ENCODE measurements at places on chromosomes 4 and X. TPM values are rescaled to one million over a fixed set of nuclear protein-coding genes. Genes with fewer than 3 reads are reported as not detected.

GRCh38 chrX:120718969-120719368 is 89.1 kb upstream of the C1GALT1C1 start:
- no peak for DNase-seq

HS3ST1 gene
- 9.8 TPM for total RNA-seq

- DNase-seq: no peak
These were observed 608.4 kb upstream of the PITX2 start for GRCh38 chr4:111231281-111231680.

GAB3 gene
- total RNA-seq: 4.2 TPM

SLC6A8 gene
- 70.3 TPM for total RNA-seq

DNA sequence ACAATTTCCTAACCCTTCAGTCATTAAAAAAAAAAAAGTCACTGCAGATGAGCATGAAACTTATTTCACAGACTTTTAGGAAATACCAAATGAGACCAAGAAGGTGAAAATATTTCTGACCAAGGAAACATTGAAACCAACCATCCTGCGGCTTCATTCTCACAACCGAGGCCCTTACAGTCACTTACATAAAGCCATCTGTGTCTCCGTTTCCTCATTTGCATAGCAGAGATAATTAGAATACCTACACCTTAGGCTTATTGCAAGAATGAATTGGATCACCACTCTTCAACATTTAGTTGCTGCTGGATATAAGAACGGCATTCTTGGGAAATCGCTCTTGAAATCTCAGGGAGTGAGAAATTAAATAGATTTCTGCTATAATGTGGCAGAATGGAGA is 356.2 kb downstream of the HS3ST1 start:
- no peak for DNase-seq

AFF1 gene
- 194 TPM for total RNA-seq

GRCh38 chr4:123597586-123597985 is 201.0 kb downstream of the SPRY1 start:
- no peak for DNase-seq

DNA sequence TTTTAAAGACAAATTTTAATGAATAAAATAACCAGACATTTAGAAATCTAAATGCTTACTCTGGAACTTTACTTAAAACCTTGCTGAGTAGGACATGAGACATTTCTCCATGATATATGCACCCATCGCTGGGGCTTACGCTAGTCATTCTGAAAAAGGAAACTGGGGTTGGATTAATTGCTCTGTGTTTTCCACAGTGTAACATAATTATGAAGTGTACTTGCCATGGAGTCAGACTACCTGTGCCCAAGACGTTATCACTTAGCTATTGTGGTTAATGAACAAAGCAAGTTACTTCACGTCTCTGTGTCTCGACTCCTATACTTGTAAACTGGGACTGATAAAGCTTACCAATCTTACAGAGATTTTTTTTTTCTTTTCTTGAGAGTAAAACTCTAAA is 47.8 kb downstream of the SHISA3 start:
- DNase-seq: no peak

METAP1 gene
- total RNA-seq: 96.5 TPM

- no peak for DNase-seq
These were observed 124.3 kb upstream of the DIPK2B start for GRCh38 chrX:45324941-45325340.

GRCh38 chr4:637536-638280 is 12.3 kb downstream of the PDE6B start:
- DNase-seq: no peak

GRCh38 chr4:133129237-133129636 is 19.9 kb upstream of the PCDH10 start:
- DNase-seq: no peak

GRCh38 chrX:54529552-54530356 is at the start of gene GNL3L:
Gene GNL3L, plus strand, starts transcription at chrX:54530219. Its CDS starts 2,348 bp downstream, at chrX:54532567.
- peak; percentile 87 for DNase-seq

GRCh38 chr4:154485127-154485773 is 6.3 kb downstream of the DCHS2 start:
- DNase-seq: no peak

GRCh38 chrX:71650333-71650969 is 16.9 kb upstream of the LOC101059915 start:
- DNase-seq: no peak

GRCh38 chr4:153418558-153418957 is 47.6 kb upstream of the TMEM131L start:
- DNase-seq: no peak

C1QTNF7 gene
- 4.3 TPM for total RNA-seq

CTAG1B gene
- total RNA-seq: not detected

DNA sequence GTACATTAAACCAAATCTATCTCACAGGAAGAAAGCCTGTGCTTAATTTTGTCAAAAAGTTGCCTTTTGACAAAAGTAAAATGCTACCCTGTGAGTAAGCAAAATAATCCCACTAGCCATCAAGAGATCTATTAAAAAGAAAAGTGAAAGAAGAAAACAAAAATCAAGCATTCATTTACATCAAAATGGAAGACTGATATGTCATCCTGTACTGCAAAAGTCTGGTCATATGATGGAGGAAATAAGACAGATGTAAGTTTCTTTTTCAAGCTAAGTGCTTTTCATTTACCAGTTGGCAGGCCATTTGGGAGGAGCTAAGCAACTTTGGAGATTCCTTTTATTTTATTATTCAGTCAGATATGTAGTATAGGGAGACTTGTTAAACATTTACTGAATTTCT is 387.4 kb downstream of the SPOCK3 start:
- no peak for DNase-seq

GRCh38 chr4:73730867-73731266 is 9.5 kb upstream of the CXCL8 start:
- no peak for DNase-seq

GRCh38 chrX:136728393-136728792 is 52.3 kb downstream of the ARHGEF6 start:
- no peak for DNase-seq

GRCh38 chr4:82930848-82931755 is 30.6 kb downstream of the THAP9 start:
- DNase-seq: no peak

DNA sequence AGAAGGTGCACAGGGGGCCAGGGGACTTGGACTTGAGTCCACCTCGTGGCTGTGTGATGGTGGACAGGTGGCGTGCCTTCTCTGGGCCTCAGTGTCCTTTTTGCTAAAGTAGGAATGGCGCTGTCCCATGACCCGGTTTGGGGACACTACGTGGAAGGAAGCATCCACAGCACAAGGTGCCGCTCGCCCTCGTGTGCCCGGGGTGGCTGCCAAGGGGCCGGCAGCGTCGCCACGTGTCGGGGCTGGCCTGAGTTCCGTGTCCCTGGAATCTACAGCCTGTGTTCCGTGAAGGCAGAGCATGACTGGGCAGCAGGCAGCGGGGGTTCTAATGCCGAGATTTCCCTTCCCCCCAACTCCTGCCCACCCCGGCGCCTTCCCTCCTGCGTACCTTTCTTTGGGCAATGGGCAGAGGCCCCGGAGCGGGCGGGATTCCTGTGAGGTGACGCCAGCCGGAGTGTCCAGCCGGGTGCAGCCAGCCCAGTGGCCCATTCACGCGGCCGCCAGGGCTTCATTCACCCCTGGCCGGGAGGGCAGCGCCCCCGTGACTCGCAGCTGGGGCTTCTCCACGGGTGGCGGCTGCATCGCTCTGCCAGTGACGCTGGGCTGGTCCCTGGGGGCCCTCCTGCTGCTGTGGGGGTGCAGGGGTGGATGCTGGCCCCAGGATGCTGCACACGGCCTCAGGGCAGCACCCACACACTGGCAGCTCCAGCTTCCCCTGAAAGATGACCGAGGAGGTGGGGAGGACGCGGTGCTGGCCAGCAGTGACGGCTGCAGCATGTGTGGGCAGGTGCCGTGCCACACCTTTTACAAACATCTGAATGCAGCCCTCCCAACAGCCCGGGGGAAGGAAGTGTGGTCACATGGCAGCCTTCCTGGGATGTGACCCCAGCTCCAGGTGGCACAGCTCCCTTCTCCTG is 21.2 kb downstream of the DOK7 start:
- DNase-seq: peak; percentile 85

CYSLTR1 gene
- 3.8 TPM for total RNA-seq

PAK3 gene
- total RNA-seq: 7.6 TPM

DNA sequence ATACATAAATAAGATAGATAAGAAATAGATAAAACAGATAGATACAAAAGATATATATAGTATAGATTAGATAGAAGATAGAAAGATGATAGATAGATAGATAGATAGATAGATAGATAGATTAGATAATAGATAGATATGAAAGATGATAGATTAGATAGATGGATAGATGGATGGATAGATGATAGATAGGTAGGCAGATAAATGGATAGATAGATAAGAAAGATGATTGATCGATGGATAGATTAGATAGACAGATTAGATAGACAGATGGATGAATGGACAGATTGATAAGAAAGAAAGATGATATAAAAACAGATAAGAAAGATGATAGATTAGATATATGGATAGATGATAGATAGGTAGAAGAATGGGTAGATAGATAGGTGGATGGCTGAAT is 90.3 kb downstream of the SMIM20 start:
- DNase-seq: no peak

- no peak for DNase-seq
These were observed 193.9 kb upstream of the EDNRA start for GRCh38 chr4:147286846-147287587.

GRCh38 chrX:25020391-25020904 is 4.7 kb upstream of the ARX start:
- DNase-seq: no peak

DNA sequence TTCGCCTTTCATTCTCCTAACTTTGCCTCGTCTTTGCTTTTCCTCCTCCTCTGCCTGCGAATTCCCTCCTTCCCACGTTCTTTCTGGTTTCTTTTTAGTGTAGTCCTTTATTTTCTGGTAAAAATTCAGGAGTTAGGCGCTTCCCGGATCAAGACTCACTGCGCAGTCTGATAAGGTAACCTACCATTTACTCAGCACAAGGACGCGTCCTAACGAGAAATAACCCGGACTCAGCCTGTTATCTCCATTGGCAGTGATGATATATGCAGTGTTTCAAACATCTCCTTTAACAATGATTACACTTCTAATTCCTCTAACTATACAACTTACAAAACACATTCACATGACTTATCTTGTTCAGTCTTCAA is 357 bp upstream of the ETNPPL start:
- DNase-seq: no peak

GATA1 gene
- not detected for total RNA-seq

DNA sequence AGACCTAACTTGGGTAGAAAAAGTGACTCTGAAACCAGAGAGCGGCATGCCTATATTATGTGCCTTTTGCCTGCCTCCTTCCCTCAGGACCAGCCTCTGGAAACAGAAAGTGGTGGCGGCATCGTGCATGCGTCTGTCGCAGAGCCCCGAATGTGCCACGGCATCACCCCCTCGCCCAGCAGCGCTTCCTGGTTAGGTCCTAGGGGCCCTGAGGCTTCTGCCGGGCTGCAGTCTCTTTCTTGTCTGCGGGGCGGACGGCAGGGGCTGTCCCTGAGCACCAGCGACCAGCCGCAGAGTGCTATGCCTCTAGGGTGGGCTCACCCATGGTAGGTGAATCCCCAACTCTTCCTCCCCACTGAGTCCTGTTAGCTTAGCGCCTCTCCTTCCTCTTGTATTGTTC is 68.7 kb downstream of the VSIG4 start:
- DNase-seq: no peak

DNA sequence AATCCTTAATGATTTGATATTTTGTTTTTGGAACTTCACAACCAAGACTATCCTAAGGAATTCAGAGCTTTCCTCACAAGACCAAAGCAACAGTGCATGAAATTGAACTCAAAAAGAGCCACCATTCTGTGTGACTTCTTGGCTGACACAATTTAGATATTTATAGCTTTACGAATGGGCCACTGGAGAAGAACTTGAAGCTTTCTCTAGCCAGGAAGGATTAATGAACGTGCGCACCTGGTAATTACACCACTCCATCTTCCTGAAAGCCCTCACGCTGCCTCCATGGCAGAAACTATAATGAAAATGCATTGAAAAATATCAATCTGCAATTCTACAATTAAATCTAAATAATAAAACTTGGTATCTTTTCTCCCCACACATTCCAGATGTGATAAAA is 1057.8 kb downstream of the DMD start:
- no peak for DNase-seq

WDFY3 gene
- 136 TPM for total RNA-seq

- no peak for DNase-seq
These were observed 78.1 kb downstream of the NDST3 start for GRCh38 chr4:118112117-118113046.

DNA sequence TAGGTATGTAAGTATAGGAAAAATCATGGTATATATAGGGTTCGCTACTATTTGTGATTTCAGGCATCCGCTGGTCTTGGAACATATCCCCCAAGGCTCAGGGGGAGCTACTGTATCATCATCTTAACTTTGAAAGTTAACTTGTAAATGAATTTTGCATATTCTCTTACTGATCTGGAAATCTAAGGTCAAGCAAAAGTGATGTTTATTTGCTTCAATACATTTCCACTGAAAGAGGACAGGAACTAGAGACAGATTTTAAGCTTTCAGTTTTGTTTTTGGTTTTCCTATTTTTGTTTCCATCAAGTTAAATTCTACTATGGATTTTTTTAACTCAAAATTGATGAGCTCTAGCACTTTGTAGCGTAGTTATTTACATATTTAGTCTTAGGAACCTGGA is 56.2 kb downstream of the NAF1 start:
- DNase-seq: no peak

DNA sequence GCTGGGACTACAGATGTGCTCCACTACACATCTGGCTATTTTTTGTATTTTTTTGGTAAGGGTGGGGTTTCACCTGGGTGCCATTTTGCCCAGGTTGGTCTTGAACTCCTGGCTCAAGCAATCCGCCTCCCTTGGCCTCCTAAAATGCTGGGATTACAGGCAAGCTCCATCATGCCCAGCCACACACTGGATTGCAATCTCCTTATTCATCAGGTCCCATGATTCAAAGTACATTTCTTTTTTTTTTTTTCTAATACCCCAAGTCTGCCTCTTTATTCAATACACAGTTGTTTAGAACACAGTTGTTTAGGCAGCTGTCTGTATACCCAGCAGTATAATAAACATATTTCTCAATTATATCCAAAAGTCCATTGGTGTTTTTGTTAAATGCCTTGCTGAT is 130.3 kb upstream of the ARSJ start:
- no peak for DNase-seq

- peak; percentile 59 for DNase-seq
These were observed 482 bp downstream of the RNF4 start for GRCh38 chr4:2469192-2469984.

- no peak for DNase-seq
These were observed 176.5 kb downstream of the AR start for GRCh38 chrX:67720344-67720743.

TXK gene
- total RNA-seq: 7.8 TPM

DNA sequence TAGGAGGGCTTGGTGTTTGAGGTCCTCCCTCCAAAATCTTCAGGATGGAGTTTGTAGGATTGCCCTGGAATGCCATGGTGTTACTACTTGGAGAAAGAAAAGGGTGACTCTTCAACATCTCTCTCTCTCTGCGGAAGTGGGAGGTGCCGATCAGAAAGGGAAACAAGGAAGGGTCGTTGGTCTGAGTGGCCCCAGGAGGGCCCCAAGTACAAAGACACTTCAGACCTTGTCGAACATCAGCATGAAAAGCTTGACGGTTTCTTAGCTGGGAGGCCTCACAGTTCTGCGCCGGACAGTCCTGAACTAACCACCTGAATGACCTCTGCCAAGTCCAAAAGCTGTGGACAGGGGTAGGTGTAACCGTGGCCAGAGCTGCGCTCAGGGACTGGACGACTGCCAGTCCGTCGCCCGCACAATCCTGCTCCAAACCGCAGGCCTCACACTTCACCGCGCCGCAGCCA is 646 bp upstream of the GSX2 start:
- DNase-seq: no peak
